ENCODE measurements at places on chromosomes 12 and 14. TPM values are rescaled to one million over a fixed set of nuclear protein-coding genes. Genes with fewer than 3 reads are reported as not detected.

Gene ATP5MC2
- 354 TPM for total RNA-seq

Gene DENND5B
- 64.1 TPM for total RNA-seq

Gene CYP46A1
- total RNA-seq: not detected

Gene KRT4
- total RNA-seq: not detected

Gene GUCY2C
- 0.32 TPM for total RNA-seq

Gene TAS2R19
- total RNA-seq: 2.9 TPM

Gene PRICKLE1
- 4.5 TPM for total RNA-seq

Gene NPFF
- not detected for total RNA-seq

Gene CABP1
- 0.27 TPM for total RNA-seq

Gene MMP19
- not detected for total RNA-seq

Gene RITA1
- 15.5 TPM for total RNA-seq

Gene OR6C2
- total RNA-seq: not detected

Gene TUBA1A
- 114 TPM for total RNA-seq

Gene POP5
- total RNA-seq: 77.5 TPM

Gene CDCA4
- 11.7 TPM for total RNA-seq

Gene PRH1
- total RNA-seq: 27.6 TPM

Gene ZNF26
- total RNA-seq: 20.8 TPM

Gene RASSF3
- total RNA-seq: 90.9 TPM

Gene TPPP2
- total RNA-seq: not detected

Gene HSPB8
- not detected for total RNA-seq

Gene CDKL1
- 5.2 TPM for total RNA-seq

Gene HOTAIR
- not detected for total RNA-seq

Gene TMPRSS12
- total RNA-seq: not detected

Gene ZNF891
- 4.0 TPM for total RNA-seq

Gene AMN
- total RNA-seq: 4.4 TPM

Gene SSPN
- total RNA-seq: 4.6 TPM

Gene ACSM4
- not detected for total RNA-seq

Gene RIPK3
- 39.2 TPM for total RNA-seq

Gene TRIM9
- 0.24 TPM for total RNA-seq

Gene EFS
- total RNA-seq: not detected

Gene LRTM2
- not detected for total RNA-seq

Gene CRACR2A
- 22.7 TPM for total RNA-seq

Gene KLRK1
- 0.98 TPM for total RNA-seq

Gene ARHGAP5
- 54.4 TPM for total RNA-seq

Gene KRT6C
- not detected for total RNA-seq

Gene KRT85
- not detected for total RNA-seq

Gene RPGRIP1
- not detected for total RNA-seq

Gene NKX2-1
- not detected for total RNA-seq

Gene CCDC92
- total RNA-seq: 23.7 TPM

Gene KNTC1
- total RNA-seq: 64.0 TPM
